ENCODE measurements at places on chromosomes 6 and 20.

DNA sequence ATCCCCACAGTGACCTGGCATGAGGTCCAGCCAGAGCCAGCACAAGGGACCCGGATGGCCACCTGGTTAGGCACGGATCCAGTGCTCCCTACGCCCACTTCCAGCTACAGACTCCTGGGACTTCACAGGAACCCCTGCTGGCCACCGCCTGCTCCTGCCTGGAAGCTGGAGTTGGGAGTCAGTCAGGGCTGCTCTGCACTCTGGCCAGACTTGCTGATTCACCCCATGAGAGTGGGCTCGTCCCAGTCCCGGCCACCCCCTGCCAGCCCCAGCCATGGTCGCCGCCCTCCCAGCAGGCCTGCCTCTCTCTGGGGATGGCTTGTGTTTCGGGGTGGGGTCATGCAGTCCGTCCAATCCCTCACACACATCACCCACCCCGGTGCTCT, 125.8 kb downstream of the DLL1 start:
- DNase-seq, result no peak

DNA sequence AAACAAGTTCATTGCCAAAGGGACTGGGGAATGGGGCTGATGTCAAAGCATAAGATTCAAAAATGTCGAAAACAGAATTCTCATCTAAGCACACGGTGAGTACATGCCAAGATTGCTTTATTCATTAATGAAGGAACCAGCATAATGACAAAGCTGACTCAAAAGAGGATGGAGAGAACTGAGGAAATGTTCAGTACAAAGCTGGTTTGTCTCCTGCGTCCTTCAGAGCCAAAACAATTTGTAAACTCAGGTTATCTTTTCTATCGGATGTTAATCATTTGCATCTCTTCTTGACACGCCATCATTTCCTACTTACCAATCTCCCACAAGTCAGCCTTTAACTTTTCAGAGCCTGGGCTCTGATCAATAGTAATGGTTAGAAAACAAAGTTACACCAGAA, 195.6 kb upstream of the PMEPA1 start:
- DNase-seq, result no peak

DNA sequence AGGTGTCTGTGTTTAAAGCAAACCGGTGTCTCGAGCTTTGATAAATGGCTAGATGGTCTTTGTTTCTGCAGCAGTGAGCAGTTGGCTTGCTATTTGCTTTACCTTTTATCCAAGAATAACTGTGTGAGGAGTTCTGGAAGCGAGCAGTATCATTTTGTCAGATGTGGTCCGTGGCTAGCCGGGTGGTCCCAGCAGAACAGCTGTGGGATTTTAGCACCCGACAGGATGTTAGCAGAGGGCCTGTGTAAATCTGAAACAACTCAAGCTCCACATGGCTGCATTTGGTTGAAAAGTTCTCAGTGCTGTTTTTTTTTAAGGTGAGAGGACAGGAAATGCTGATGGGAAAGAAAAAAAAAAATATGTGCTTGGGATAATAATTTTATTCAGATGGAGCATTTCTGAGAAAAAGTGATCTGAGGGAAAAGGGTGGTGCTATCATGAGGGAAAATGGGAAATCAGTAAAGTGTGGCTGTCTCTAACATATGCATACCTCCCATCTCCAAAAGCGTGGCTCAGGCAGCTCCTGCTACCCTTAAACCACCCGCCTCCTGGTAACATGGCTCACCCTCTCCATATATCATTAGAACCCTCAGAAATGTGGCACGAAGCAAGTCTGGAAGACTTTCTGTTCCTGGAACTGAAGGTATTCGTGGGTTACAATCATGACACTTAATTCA, 215.4 kb downstream of the TSHZ2 start:
- DNase-seq, result no peak

GRCh38 chr6:97186416-97186999, 96.5 kb downstream of the MMS22L start:
- peak; percentile 28 for DNase-seq

GRCh38 chr6:126685182-126685581, 345.3 kb downstream of the CENPW start:
- no peak for DNase-seq

DNA sequence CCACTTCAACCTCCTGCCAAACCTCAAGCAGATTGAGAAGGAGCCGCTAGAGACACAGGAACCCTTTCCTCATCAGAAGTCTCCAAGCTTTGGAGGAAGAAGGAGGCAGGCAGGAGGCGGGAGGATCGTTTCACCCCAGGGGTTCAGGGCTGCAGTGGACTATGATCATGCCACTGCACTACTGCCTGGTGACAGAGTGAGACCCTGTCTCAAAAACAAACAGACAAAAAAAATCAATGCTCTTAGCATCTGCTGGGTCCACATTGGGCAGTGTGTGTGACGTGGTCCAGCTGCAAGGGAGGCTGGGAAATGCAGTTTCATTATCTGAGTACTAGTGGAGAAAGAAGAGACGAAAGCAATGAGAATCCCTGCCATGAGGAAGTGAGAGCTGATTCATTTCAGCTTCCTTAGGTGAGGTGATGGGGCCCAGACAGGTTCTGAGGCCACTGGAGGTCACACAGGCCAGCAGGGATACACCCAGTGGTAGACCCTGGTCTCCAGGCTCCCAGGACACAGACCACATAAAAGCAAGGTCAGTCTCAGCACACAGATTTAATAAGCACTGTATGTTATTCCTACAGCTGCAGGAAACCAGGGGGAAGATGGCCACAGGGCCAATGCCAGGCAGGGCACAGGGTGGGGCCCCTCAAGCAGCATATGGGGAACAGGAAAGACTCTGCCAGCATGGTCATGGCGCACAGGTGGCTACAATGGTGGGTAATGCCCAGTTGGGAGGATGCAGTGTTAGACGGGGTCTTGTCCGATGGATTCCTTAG, 4.3 kb downstream of the GFRA4 start:
- no peak for DNase-seq

GRCh38 chr6:116352515-116353471, 18.0 kb upstream of the DSE start:
- DNase-seq, result no peak

DNA sequence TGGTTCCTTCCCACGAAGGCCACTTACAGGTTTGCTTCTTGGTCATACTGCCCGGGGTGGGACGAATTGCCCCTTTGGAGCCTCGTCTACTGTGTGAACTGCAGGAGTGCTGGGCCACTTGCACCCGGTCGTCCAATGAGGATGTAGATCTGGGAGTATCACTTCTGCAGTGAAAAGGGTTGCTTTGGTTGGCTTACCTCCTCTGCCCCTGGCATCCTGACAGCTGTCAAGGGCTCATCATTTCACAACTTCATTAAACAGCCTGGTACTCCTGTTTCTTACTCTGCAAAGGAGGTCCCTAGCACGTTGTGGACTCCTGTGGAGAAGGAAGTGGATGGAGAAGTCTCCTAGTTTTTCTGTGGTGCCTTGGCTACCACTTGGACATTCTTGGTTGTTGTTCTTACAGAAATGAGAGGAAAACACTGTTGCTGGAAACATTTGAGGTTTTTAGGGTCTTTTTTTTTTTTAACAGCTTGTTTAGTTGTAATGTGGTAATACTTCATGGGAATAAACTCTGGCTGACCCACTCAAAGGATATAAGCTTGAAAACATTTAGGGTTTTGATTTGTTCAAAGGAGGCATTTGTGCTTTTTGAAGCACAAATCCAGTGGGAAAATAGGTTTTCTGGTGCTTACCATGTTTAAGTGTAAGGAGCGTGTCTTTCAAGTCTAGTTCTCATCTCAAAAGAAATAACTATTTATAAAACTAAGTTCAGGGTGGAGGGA, 60.7 kb downstream of the AKAP12 start:
- DNase-seq, result no peak

GRCh38 chr6:158185729-158186456, 17.7 kb downstream of the GTF2H5 start:
- no peak for DNase-seq

GRCh38 chr20:40849456-40849855, 160.4 kb upstream of the MAFB start:
- DNase-seq, result no peak

- DNase-seq, result no peak
Measured at GRCh38 chr6:114001354-114001753, 30.4 kb upstream of the HDAC2 start.

DNA sequence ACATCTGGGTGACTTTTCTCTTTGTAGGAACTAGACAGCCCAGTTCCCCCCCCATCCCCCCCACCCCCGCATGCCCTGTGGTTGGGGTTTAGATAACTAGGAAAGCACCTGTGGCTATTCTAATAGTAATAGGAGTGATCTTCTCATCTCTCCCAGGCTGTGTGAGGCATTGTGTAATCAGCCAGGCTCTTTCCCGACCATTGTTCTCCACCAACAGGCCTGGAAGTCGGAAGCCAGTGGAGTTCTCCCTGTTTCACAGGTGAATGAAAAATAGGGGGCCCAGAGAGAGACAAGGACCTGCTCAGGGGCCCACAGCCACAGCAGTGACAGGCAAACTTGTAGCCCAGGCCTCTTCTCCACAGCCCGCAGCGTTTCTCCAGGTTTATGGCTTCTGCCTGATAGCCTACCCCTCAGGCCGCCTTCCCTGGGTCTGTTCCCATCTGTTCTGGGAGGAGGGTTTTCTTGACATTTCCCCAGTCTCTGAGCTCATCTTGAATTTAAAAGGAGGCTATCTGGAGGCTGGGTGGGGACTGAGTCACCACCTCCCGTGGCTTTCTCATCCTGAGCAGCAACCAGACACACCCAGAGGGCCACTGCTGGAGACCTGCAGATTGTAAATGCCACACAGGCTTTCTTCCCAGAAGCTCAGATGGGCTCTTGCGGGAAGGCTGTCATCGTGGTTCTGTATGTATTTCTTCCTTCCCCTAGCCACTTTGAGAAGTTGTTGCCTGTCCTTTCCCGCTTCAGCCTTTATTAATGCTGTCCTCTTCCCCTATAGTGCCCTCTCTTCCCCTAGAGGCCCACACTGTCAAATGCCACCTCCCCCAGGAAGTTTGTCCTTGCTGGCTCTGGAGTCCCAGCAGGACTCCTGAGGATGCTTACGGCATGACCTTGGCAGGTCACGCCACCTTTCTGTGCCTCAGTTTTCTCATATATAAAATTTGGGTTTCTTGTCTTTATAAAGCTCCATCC, 75.9 kb upstream of the MYL9 start:
- no peak for DNase-seq

- DNase-seq, result no peak
Measured at GRCh38 chr20:43458422-43458924, 777 bp downstream of the SRSF6 start.

- DNase-seq, result no peak
Measured at GRCh38 chr20:8952721-8953120, 116.2 kb upstream of the PLCB4 start.

GRCh38 chr20:14526891-14527290, 189.5 kb upstream of the FLRT3 start:
- no peak for DNase-seq

GRCh38 chr6:139981768-139982181, 607.3 kb upstream of the CITED2 start:
- no peak for DNase-seq

GRCh38 chr6:167735951-167736288, 90.8 kb upstream of the AFDN start:
- no peak for DNase-seq

GRCh38 chr6:24658573-24659560, 7.8 kb downstream of the TDP2 start:
- no peak for DNase-seq

DNA sequence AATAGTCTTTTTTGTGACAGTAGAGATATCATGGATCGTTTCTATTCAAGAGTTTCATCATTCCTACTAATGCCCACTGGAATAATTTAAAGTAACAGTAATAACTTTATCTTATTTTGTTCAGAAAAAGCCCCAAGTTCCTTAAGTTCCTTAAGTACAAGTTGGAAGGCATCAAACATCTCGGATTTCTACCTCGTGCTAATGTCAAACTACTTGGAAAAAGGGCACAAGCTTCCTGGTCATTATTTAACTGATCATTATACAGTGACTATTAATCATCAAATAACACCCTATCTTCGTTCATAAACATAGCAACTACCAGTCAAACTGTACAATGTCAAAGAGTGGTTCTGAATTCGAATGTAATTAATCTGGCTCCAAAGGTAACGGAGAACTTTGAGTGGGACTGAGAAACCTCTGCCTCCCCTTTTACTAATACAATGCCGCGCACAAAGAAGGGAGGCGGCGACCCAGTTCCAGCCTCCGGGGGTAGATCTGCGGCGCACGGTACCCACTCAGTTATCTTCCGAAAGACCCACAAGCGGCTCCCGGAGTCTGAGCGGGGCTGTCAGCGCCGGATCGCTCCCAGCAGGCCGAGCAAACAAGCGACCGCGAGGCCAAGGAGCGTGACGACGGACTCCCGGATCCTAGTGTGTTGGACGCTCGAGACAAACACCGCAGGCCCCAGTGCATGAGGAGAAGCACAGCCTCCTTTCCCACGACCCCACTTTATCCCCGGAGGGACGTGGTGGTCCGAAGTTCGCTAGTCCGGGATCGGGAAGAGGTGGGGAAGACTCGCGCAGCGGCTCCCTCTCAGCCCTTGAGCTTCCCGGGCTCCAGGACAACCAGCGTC, 716 bp downstream of the SHPRH start:
- peak; percentile 23 for DNase-seq

DNA sequence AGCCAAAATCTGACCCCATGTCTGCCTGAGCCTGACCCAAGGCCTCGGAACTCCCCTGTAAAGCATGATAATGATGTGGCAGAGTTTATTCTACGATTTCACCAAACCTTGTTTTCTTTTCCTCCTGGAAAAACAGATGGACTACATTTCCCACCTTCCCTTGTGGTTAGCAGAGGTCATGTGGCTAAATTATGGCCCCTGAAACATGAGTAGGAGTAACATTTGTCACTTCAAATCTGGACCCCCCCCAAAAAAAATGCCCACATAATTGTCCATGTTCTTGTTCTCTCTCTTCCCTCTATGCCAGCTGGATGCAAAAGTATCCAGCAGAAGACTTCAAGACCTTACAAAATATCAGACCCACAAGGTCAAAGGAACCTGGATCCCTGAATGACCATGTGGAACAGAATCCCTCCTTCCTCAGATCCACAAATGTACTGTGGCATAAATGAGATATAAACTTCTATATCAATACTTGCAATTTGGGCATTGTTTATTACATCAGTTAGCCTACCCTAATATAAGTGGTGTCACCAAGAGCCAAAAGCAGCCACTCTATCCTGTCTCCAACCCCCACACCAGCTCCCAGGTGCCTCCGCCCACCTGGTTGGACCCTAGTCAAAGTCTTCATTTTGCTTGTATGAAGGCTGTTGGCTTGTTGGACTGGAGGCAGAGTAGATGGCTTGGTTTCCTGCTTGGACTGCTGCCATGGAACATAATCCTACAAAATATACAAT, 1.4 kb downstream of the C20orf96 start:
- no peak for DNase-seq

- no peak for DNase-seq
Measured at GRCh38 chr20:38186788-38187221, 21.7 kb upstream of the TGM2 start.

GRCh38 chr6:83183082-83183828, 9.8 kb downstream of the PGM3 start:
- DNase-seq, result no peak

GRCh38 chr6:12010635-12011275, 1.4 kb upstream of the HIVEP1 start:
- DNase-seq, result peak; percentile 16

GRCh38 chr6:26514984-26515383, 14.9 kb downstream of the BTN1A1 start:
- no peak for DNase-seq

Measured in stimulated activated CD8-positive, alpha-beta memory T cell treated with anti-CD3 and anti-CD28 coated beads, Interleukin-4, amount 100 ng/mL, for 24 hours (primary cell).